ENCODE measurements at places on chromosomes 2 and 18.

DNA sequence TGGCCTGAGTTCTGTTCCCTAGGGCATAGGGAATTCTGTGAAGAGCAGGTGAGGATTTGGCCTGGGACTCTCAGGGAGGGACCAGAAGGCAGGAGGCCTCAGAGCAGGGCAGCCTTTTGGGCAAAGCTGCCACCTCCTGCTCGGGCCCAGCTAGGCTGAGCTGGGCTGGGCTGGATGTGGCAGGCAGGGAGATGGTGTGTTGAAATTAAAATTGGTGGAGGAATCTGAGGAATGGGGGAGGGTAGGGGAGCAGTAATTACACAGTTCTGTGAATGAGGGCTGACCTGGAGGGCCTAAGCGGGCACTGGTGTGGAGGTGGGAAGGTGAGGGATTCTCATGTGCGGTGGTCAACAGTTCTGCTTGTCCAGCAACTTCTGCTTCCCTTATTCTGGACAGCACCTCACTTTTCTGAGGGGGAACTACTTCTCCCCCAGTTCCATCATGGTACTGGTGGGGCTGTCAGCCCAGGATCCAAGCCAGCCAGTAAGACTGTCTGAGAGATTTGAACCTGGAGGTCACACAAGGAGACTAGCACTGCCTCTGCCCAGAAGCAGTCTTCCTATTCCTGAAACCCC, 22.0 kb upstream of the ASPRV1 start:
- DNase-seq, result no peak

DNA sequence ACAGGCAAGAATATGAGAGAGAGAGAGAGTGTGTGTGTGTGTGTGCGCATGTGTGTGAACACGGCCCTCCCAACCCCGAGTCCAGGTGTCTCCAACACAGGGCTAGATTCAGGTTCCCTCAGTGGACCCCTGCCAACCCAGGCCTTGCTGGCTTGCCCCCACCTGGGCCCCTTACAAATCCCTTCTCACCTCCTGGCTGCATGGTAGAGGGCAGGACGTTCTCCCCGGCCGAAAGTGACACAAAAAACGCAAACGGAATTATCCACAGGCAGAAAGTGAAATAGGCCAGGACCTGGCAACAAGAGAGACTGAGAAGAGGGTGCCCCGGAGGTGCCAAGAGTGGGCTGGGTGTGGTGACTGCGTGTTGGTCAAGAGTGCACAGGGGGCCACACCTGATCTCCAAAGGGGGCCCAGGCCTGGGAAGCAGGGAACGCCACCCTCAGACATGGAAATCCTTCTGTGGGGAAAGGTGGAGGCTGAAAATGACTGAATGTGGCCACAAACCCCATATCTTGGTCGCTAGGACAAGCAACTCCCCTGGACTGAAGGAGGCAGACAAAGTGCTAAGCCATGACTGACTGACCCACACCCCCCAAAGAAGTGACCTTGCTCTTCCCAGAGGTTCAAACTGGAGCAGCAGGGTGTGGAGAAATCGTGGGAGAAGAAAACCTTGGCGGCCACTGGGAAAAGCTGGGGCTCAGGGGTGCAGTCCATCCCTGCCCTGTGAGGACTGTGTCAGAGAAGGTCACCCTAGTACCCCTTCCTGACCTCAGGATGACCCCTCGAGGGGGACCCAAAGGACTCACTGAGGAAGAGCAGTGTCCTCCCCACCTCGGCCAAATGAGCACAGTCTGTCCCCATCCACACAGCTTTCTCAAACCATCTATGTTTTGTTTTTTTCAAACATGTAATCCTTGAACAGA, 5.7 kb downstream of the TEX261 start:
- no peak for DNase-seq

DNA sequence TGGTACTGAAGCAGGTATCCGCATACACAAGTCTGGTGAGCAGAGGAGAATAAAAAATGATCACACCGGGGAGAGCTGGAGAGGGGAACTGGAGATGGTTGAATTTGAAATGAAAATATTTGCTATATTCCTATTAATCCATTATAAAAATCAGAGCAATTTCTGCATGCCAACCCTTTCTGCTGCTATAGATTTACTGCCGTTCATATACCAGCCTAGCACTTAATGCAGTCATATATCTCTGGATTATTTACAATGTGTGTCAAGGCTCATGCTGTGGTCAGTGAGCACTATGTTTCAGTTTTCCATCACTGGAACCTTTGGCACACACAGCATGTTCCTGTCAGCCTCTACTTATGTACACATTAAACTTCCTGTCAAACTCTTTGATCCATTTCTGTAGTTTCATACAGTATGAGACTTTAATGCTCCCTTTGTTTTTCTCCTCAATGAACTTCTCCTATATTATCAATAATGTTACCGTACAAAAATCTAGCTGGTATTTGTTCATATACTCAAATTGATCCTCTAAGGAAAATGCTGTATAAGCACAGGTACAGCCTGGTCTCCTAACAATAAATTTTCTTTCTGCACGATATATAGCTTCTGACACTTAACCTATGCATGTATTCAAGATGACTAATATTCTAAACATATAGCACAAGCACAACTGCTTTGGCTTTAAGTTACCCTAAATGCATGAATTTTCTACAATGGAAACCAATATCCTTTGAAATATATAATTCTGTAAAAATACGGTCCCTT, 36.7 kb downstream of the FANCL start:
- no peak for DNase-seq

DNA sequence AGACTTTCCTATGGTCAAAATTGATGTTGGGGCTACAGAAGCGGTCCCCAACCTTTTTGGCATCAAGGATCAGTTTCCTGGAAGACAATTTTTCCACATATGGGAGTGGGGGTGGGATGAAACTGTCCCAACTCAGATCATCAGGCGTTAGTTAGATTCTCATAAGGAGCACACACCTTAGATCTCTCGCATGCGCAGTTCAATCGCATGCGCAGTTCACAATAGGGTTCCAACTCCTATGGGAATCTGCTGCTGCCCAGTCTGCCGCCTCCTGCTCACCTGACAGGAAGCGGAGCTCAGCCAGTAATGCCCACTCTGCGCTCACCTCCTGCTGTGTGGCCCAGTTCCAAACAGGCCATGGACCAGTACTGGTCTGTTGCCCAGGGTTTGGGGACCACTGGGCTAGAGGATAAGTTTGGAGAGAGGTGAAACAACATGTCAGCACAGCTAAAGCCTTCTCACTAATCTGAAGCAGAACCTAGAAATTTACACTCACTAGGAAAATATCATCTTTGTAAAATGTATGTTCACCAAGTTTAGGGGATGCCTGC, 410.8 kb upstream of the ZNF804A start:
- no peak for DNase-seq

DNA sequence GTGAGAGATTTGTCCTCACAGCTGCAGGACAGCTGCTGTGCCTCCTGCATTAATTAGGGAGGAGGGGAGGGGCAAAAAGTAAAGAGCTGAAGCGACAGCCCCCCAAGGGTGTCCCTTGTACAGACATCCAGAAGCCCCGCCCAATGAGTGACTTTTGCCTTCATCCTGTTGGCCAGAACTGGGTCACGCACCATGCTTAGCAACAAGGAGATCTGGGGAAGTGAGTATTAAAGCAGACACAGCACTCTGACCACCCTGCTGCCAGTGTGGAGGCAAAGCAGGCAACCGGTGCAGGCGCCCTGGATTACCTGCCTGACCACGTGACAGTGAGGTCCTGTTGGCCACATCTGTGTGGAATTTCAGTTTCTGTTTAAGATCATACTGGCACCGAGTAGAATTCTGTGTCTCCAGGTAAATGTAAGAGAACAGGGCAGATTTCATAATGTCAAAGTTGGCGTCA, 21.5 kb upstream of the BIN1 start:
- DNase-seq, result no peak

GRCh38 chr18:46340716-46341115, 236.5 kb downstream of the HAUS1 start:
- no peak for DNase-seq

DNA sequence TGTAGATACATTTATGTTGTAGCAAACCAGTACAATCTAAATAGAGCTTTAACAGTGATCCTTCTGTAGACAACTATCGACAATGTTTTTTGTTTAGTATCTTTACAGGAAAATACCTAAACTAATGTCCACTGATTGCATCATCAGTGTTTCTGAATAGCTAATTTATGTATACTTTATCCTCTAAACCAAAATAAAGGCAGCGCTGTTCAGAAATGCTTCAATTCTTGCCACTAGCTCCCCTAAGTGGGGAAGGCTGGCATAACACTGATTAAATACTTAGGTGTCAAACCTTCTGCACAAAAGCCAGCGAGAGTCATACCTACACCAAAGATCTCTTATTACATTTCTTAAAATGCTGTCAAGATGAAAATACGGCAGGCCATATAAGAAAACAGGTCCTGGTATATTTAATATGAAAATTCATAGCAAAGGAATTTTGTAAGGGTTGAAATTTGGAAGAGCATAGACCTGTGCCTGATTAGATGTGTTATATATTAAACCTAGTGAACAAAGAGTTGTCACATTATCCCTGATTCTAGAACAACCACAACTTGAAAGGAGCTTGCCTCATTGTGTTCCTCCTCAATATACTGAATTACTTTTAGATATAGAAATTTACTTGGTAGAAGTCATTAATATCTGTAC, 1693.4 kb upstream of the SLC39A10 start:
- no peak for DNase-seq

GRCh38 chr2:25446122-25446521, 104.4 kb upstream of the DNMT3A start:
- no peak for DNase-seq
